Natural killer cell treated with Interleukin-12 subunit alpha and Interleukin-12 subunit beta and Interleukin-15 and Interleukin-18, amount 100 ng/mL, for 72 hours (primary cell): ENCODE measurements at places on chromosomes 7 and 10. TPM values are rescaled to one million over a fixed set of nuclear protein-coding genes. Genes with fewer than 3 reads are reported as not detected.

DNA sequence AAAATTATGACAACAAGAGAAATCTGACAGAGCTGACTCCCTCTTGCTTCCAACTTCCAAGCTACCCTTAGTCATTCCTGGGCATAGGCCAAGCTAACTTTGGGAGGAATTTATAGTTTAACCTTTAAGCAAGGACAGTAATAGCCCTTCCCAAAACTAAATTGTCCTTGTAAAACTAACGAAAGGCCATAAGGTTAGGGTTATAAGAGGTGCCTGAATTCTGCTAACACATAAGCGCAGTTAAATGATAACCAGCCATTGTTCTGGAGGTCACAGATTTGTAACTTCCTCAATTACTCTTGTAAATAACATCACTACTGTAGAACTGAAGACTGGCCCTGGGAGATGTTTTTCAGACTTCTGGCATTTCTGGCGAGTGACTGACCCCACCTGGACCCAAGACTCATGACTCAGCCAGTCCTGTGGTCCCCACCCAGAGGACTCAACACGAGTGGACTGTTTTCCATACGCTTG, 481.2 kb downstream of the KCNMA1 start:
- DNase-seq = no peak

DNA sequence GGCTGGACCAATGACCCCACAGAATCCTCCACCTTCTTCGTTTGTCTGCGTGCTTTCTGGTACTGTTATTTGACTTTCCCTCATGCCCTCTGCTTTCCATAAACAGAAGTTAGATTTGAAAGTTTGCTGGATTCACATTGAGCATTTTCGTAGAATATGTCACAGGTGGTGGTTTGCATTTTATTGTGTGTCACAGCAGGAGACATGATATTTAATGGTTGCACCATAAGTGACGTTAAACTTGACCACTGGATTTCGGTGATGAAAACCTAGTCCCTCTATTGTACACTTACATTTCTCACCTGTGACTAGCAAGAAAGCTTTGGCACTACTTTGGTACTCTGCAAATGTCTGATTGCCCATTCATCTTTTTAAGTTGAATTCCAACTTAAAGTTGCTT, 15.2 kb upstream of the MKX start:
- DNase-seq = no peak

GRCh38 chr7:155377838-155378579, 79.9 kb upstream of the EN2 start:
- no peak for DNase-seq

GRCh38 chr7:2510909-2511768, 8.4 kb upstream of the LFNG start:
- DNase-seq = no peak

Gene CCL24
- 0.90 TPM for total RNA-seq

Gene ZNF518A
- 27.7 TPM for total RNA-seq

DNA sequence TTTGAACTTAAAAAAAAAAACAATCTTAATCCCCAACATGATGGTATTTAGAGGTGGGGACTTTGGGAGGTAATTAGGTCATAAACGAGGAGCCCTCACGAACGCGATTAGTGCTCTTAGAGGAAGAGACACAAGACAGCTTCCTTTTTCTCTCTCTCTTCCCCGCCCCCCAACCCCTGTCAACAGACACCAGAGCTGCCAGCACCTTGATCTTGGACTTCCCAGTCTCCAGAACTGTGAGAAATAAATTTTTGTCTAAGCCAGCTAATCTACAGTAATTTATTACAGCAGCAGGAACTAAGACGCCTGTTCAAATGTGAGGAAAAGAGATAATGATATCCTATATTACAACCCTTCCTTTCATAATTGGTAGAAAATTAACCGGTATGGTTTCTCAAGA, 40.1 kb downstream of the RELN start:
- no peak for DNase-seq

DNA sequence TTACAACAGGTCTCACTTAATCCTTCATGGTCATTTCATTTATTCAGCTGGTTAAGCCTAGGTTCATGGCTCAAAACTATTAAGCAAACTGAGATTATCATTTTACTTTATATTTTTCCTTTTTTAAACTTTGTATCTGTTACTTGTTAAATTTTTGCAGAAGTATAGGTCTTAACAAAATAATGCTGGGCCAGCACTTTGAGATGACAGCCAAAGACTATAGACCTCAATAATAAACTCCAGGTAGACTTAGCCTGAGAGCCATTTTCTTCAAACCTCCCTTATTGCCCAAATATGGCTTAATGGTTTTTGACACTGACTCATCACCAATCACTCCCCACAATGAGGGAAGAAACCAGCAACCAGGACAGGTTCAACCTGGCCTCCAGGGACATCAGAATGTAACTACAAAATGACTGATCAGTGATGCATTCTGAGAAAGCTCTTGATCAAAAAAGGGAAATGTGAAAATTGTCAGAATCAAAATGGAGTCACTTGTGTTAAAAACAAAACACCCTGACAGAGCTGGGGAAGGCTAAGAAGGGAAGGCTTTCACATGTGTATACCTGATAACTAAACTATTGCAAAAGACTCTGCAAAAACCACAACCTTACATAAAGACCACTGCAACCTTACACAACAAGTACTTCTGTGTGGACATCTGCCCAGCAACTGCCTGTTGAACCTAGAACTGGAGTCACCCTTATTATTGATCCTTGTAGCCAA, 2.1 kb upstream of the CCDC126 start:
- DNase-seq = no peak

- no peak for DNase-seq
Measured at GRCh38 chr10:32489158-32489557, 43.2 kb downstream of the CCDC7 start.
